ENCODE measurements at places on chromosomes 16 and 17.

GRCh38 chr17:16444258-16444886 is 29.0 kb downstream of the TRPV2 start:
- DNase-seq: no peak

DNA sequence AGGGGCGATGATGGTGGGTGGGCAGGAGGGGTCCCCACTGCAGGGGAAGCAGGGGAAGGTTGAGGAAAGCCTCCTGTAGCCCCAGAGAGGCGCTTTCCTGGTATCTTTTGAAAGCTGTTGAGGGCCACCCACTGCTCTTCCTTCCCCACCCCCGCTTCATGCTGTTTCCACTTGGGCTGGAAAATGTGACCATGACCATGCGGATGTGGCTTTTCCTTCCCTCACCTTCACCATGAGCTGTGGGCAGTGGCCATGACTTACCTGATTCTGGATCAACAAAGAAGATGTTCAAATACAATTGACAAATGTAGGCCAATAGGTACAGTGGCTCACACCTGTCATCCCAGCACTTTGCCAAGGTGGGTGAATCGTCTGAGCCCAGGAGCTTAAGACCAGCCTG is 13.8 kb downstream of the MVP start:
- DNase-seq: no peak

GRCh38 chr16:57041182-57042156 is 50.9 kb upstream of the CPNE2 start:
- peak; percentile 78 for DNase-seq

DNA sequence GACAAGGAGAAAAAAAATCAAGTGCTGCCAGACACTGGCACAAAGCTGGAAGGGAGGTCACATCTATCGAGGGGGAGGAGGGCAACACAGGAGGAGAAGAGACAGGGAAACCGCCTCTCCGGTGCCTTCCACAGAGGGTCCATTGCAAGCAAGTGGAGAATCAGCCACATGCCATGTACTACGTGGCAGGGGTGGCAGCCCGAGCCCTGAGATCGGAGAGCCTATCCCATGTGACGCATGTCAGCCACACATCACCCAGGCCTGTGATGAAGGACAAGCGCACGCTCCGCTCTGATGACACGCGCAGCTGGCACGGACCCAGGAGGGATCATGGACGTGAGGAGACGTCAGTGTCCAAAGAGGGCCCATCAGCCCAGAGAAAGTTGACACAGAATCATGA is 30.1 kb downstream of the ADCY9 start:
- DNase-seq: no peak

GRCh38 chr16:88533381-88533917 is 36.8 kb upstream of the ZC3H18 start:
- DNase-seq: no peak

GRCh38 chr16:68839831-68840230 is 3.5 kb upstream of the TANGO6 start:
- no peak for DNase-seq

DNA sequence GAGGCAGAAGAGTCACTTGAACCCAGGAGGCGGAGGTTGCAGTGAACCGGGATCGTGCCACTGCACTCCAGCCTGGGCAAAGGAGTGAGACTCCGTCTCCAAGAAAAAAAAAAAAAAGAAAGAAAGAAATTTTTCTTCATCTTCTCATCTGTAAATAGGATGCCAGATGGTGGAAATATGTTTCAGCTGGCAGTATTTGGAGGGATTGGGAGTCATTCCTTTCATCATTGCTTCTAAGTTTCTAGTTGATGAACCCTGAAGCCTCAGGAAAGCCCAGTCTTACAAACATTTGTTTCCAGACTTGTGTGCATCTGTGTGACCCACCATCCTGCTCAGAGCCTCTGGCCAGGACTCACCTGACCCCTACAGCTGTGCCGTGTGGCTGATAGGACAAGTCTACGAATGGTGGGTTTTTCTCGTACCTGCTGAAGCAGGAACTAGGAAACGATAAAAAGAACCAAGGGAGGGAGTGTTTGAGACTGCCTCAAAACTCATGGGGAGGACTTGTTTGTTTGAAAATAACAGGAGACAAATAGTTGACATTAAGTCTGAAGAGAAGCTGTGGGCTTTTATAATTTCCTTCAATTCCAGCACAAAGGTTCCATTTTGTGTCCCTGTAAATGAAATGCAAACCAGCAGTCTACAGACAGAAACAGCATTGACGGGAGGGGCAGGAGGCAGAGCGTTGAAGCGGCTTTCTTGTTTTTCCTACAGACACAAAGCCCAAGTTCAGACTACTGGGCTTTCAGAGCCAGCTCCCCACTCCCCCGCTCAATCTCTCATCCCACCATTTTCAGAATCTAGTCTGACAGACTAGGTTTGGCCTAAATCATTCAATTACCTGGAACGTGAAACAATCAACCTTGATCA is 24.9 kb downstream of the CDRT4 start:
- no peak for DNase-seq

Data from activated T-helper 2 cell treated with anti-CD3 and anti-CD28 coated beads, Interferon-gamma antibody, Interleukin-2, Interleukin-4, amounts not matched to agents 10 μg/mL and 5 μg/mL and 100 μg/mL, durations not matched to agents 14 hours and 24 hours and 36 hours (primary cell).